ENCODE measurements at places on chromosomes 7 and 10.

DNA sequence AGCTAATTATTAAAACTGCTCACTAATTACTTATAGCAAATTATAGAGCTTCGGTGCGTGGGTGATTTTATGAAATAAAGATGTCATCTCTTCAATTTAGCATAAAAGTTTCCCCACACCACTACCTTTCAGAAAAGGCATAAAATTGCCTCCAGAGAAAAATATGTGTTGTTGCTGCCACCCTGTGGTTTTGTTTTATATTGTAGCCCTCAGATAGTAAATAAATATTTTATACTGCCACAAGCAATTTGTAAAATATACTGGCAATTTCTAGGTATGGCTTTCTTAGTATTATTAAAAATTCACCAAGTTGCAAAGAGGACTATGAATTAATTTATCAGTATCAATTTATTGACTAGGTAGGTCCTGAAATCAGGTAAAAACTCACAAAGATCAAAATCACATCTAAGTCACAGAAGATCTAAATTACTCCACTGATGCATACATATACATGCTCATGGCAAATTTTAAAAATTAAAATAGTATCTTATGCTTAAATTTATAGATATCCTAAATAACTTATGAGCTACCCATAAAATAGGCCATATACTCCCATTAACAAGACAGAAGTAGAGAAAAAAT lies 26.5 kb downstream of the ASNS start:
- peak; percentile 43 for DNase-seq

DNA sequence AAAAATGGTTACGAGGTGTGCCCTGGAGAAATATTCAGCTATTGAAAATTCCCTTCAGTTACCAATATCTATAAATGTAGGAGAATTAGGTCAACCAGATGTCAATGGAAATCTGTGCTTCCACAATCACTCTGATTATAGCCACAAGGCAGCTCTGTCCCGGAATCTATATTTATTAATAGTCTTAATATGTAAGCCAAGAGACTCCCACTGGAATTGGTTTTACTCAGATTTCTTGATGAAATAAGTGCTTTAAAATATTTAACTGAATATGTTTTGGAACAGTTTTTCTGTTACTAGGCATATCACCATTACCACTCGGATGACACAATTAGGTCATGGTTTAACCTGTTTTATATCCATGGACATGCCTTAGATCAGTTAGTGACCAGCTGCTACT lies 169.6 kb downstream of the POM121L12 start:
- no peak for DNase-seq

DNA sequence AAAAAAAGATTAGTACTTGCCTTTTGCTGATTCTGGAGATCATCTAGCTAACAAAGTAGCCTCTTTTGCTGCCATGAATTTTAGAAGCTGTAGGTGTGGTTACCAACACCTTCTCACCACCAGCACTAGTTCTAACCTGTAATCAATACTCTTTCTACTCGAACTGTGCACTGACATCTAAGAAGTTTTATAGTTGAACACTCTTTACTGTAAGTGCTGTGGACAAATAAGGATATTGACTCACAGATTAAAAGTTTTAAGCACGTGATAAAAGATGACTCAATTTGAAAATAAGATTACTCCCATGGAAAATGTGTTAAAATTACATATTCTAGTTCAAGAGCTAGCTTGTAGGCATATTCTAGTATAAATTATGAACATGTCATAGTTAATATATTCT lies 89.9 kb downstream of the REEP3 start:
- DNase-seq: no peak

DNA sequence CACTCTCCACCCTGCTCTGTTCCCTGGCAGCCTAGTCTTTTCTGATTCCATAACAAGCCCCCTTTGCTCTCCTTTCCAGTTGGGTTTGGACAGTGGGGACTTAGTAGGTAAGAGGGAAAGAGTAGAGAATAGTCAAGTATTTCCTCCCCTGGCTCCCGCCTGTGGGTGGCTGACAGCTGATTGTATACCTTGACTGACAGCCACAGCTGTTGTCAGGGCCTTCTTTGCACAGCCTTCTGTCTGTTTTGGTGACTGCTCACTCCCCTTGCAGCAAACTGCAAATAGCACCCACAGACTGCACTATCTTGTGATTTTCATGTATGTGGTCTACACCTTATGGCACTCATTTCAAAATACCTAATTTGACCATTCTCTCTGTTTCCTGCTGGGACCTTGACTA lies 486.3 kb downstream of the ACTR3B start:
- no peak for DNase-seq

GRCh38 chr7:81684514-81685269 lies 85.2 kb downstream of the HGF start:
- DNase-seq: peak; percentile 8

GRCh38 chr10:58475322-58476277 lies 37.1 kb upstream of the BICC1 start:
- no peak for DNase-seq

DNA sequence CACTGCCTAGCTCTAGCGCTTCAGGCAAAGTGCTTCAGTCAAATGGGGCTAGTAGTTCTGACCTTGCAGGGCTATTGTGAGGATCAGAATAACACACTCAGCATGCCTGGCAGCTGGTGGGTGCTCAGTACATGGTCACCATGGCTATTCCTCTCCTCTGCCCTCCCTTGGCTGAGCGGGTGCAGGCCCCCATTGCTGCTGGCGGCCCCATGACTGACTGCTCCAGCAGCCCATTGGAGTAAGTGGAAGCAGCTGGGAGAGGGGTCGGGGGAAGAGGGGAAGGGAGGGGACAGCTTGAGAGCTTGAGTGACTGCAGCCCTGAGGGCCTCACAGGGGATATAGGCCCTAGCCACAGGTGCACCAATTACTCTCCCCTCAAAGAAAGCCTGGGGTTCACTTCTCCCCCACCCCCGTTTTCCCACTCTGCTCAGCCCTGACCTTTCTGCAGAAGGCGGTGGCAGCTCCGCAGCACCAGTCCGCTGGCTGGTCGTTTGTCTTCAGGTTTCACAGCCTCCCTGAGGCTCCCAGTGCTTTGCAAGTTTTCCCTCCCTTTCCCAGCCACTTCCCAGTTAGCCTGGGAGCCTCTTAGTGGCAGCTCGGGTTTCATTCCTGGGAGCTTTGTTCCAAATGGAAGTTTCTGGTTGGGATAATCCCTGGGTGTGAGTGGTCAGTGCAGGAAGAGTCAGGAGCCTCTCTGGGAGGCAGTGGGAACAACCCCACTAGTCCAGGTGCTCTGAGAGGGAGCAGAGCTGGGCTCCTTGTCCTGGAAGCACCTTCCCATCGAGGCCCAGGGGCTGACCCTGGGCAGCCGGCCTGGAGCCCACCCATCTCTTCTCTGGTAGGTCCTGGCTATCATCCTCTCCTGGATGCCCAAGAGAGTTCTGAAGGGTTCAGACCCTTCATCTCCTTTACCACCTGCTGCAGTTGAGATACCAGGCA lies 16.3 kb downstream of the FGF8 start:
- DNase-seq: no peak

- DNase-seq: no peak
Observed at GRCh38 chr7:4775848-4776623, 613 bp downstream of the AP5Z1 start.

All from GM20000 (cell line).